HL-60 (cell line): ENCODE measurements at places on chromosomes 11 and 22.
A peak's percentile ranks its signal among the peaks of the same experiment; 100 is the strongest.

DNA sequence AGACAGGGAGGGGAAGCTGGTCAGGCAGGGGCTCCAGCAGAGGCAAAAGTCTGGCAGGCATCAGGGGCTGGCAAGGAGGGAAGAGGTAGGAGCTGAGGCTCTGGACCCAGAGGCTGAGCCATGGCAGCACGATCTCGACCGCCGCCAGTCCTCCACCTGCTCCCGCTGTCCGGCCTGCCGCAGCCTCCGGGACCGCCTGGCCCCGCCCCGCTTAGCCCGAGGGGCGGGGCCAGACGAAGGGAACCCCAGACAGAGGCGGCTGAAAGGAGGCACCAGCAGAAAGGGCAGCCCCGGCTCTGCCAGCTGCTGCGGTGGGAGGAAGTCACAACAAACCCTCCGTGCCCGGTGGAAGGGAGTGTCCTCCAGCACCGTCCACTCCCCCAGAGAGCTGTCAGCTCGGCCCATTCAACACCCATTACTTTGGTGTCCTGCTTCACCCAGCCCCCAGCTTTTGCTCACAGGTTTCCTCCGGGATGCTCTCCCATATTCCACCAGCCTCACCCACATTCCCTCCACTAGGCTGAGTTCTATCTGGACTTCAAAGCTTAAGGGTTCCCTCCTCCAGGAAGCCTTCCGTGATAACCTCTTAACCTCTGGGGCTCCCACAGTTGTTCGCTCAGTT lies at the start of gene MFNG:
TSS of gene MFNG (minus strand) at position 161 of the 622 bp plus-strand sequence. CDS start 207 bp downstream, outside the sequence.
- peak; percentile 79 for DNase-seq

- no peak for DNase-seq
These were observed 19.4 kb downstream of the MUC5AC start for GRCh38 chr11:1177020-1177770.

GRCh38 chr11:125871391-125872137 lies 15.9 kb upstream of the HYLS1 start:
- peak; percentile 30 for DNase-seq

- no peak for DNase-seq
These were observed 4.2 kb downstream of the NOX4 start for GRCh38 chr11:89487016-89487415.

GRCh38 chr11:61598886-61599868 lies 18.3 kb upstream of the SYT7 start:
- DNase-seq: no peak

GRCh38 chr11:43547430-43547831 lies 133.1 kb upstream of the HSD17B12 start:
- DNase-seq: no peak

DNA sequence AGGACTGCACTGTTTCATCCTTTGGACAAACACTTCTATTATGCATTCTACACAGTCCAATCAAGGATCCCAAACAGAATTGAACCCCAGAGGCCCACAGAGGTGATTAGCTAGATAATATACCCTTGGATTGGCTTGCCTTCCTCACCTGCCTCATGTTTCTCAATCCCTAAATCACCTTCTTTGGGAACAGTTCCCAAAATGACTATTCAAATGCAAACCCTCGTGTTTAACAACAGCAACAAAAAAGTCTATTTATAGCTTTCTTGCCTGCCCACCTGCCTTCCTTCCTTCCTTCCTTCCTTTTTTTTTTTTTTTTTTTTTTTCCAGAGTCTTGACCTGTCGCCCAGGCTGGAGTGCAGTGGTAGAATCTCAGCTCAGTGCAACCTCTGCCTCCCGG lies 180.0 kb downstream of the CNTN5 start:
- DNase-seq: no peak
